ENCODE measurements at places on chromosomes 16 and 17.

DNA sequence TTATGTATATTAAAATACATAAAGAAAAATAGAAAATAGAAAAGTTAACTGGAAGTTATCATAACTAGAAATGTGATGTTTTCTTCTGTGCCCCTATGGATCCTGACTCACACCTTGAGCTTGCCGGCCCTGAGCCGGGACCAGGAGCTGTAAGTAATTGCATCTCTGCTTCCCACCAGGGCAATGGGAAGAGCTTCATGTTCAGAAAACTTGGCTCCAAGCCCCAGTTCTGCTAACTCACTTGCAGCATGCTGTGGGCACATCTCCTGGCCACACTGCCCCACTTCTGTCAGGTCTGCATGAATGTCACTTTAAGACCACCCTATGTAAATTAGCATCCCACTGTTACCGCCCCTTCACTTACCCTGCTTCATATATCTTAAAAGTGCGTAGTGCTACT, 37.2 kb downstream of the GNAO1 start:
- DNase-seq, result no peak

- no peak for DNase-seq
Measured at GRCh38 chr17:77322514-77323412, 182.0 kb downstream of the SEC14L1 start.

GRCh38 chr17:76889323-76889722, 21.1 kb downstream of the MGAT5B start:
- DNase-seq, result no peak

GRCh38 chr16:78446486-78446885, 347.0 kb downstream of the WWOX start:
- no peak for DNase-seq

DNA sequence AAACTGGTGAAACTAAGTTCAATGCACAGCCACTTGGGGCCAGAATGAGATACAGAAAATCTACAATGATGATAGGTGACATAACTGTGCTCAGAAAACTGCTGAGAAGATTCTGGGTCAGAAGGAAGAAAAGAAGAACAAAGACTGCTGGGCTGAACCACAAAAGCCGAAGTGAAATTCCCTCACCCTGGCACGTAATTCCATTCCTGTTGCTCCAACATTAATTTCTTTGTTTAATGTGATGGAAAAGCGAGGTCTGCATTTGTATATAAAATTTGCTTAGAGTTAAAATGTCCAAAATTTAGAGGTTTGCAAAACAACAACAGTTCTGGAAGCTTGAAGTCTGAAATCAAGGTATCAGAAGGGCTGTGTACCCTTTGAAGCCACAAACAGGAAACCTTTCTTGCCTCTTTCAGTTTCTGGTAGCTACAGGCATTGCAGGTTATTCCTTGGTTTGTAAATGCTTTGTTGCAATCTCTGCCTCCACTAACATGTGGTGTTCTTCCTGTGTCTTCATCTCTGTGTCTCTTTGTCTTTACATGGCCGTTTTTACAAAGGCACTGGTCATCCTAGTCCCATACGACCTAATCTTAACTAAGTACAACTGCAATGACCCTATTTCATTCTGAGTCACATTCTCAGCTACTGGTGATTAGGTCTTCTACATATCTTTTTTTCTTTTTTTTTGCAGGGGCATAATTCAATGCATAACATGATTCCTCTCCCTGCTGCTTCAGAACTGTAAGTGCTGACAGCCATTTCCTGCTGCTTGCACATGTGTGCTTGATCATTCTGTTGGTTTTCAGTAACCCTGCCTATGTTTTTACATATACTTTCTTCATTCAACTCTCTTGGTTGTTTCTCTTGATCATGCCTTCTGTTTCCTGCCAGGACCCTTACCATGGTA, 603.0 kb upstream of the CDH8 start:
- DNase-seq, result no peak

- DNase-seq, result no peak
Measured at GRCh38 chr16:11848842-11849241, 2.5 kb downstream of the RSL1D1 start.
